ENCODE measurements at places on chromosomes 7 and 10.

DNA sequence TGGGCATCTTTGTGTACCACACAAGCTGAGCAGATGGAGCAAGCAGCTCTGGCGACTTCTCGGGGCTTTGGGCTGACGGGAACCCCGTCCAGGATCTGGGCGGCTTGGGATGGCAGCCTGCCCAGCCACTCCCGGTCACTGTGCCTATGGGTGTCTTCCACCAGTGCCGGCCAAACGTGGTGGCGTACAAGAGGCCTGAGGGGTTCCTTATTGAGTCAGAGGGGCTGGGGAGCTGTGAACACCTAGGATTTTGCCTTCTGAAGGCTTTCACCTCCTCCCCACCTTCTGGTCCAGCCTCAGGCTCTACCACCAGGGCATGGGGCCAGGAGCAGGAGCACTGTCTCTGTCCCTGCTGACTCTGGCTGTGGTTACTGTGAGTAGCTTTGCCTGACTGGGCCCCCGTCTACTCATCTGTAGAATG, 71.8 kb upstream of the PPIF start:
- DNase-seq: no peak

GRCh38 chr7:124460555-124460954, 305.0 kb downstream of the GPR37 start:
- DNase-seq: no peak

DNA sequence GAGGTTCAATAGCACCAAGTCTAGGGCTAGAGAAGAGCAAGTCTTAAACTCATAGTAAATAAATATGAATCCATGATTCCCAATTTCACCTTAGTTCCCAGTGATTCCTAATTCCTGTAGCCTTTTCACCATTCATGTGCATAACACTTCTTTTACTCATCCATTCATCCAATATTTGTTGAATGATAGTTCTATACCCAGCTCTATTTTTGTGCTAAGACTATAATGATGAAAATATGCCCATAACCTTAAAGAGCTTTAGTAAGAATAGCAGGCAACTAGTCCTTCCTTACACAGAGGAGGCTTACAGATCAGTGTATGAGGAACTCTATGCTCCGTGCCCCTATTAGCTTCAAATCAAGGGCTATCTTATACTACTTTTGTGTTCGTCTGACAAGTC, 280.2 kb upstream of the CHRM2 start:
- DNase-seq: no peak

DNA sequence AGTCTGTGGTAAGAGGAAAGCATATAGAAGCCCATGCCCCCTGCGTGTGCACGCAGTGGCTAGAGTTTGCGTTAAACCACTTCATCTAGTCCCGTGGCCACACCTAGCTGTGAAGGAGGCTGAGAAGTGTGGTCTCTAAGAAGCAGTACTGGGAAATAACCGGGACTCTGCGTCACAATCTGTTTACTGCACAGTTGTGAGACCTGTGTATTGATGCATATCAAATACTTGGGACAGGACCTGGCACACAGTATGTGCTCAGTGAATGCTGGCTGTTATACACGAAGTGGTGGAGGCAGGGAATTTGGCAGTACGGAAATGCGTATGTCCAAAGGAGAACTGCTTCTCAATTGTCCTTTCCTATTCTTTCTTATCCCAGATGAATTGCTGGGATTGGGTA, 149.5 kb downstream of the ARHGAP21 start:
- DNase-seq: no peak

DNA sequence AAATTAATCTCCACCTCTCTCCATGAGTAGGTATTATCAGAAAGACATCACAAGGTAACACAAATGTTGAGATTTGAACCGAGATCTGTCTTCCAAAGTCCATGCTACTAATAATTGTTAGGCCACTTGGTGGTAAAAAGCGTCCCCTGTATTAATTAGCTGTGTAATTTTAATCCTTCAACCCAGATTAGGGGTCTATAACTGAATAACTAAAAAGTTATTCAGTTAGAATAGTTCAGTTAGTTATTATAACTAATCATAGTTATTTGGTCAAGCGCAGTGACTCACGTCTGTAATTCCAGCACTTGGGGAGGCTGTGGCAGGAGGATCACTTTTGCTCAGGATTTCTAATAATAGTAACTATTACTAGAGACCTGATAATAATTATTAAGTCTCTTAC, 5.6 kb downstream of the PDSS1 start:
- no peak for DNase-seq

DNA sequence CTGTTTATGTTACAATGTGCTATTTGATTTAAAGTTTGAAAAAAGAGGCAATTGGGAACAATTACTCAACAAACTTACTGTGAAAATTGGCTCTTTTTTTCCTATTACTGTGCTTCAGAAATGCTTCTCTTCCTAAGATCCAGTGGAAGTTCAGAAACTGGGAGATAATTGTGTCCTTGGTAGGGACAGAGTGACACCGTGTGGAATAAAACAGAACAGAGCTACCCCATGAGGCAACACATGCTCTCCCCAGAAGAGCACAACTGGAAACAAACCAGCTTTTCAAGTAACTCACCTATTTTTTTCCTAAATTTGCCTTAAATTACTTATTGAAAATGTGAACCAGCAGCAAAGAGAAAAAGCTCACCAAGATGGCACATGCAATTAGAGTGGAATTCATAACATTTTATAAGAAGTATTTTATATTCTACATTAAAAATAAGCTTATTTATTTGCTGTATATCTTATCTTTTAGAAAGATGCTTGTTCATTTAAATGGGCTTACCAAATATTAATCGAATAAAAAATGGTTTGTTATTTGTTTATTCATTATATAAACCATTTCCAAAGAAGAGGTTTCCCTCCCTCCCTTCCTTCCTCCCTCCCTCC, 346.1 kb upstream of the ANKRD30A start:
- DNase-seq: peak; percentile 74

DNA sequence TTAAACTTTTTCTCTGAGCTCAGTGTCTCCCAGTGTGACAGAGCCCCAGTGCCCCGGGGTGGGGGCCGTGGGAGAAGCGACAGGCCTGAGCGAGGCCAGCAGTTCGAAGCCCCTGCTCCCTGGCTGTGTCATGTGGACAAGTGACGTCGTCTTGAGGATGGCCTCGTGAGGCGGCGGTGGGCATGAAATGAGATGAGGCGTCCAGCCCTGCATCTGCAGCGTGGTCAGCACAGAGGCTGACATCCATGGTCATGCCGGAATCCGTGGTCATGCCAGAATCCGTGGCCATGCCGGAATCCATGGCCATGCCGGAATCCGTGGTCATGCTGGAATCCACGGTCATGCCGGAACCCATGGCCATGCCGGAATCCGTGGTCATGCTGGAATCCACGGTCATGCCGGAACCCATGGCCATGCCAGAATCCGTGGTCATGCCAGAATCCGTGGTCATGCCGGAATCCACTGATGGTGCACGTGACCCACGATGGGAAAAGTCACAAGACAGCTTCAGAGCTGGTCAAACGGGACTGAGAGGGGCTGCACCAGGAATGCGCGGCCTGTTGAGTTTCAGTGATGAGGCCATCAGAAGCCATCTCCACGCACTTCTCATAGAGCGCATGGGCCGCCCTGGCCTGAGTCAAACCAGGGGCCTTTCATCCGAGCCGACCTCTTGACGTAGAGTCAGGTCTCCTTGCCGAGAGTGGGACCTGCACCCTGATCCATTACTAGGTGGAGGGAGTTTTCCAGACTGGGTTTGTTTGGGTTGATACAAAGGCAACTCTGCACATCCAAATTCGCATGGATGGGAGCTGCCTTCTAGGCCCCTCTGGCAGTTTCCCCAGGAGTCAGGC, 342.5 kb downstream of the PTPRN2 start:
- no peak for DNase-seq

DNA sequence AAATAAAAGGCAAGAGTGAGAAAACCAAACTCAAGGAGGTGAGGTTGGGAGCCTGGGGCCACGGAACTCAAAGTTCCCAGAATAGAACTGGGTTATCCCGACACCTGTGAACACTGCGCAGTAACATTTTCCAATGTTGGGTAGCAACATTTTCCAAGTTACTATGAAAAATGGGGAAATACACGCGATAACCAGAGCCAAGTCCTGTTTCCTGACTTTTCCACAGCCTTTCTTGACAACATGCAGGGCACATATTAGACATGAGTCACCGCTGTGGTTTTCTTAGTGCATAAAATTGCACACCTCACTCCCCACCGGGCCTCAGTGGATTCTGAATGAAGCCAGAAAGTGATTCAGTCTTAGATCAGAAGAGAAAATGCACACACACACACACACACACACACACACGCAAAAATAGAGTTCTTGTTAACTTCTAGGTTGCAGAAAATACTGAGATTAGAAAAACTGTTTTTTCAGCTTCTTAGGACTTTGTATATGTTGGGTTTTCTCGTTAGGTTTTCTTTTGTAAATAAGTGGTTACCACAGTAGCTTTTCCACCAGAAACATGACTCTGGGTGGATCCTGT, 70.0 kb downstream of the CAMK1D start:
- DNase-seq: peak; percentile 83

DNA sequence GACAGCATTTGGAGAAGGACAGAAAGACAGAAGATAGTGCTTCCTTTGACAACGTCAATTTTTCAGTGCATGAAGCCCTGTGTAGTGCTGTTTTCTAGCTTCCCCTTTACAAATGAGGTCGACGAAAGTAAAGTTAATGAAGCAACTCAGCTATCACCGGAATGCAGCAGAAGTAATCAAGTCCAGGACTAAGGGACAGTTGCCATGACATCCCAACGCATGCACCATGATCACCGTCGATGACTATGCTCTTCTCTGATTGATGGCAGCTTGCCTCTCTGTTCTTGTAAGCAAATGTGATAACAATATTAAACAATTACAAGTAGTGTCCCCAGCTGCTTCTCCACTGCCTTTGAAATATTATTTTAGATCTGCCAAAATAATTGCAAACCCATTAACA, 205.8 kb downstream of the FRMD4A start:
- DNase-seq: no peak

DNA sequence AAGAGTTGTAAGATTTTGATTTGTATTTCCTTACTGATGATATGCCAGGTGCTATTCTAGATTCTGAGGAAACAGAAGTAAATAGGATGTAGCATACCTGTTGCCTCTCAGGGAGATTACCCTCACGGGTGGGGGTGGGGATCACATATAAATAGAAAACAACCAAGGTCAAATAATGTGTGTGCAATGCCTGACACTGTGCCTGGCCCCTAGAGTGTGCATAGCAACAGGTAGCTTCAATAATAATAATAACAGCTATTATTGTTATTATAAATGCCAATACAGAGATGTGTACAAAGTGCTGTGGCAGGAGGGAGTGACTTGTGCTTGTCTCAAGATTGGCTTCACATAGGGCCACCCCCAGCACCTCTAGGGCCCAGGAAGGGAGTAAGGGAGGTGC, 24.0 kb downstream of the CNNM1 start:
- no peak for DNase-seq

DNA sequence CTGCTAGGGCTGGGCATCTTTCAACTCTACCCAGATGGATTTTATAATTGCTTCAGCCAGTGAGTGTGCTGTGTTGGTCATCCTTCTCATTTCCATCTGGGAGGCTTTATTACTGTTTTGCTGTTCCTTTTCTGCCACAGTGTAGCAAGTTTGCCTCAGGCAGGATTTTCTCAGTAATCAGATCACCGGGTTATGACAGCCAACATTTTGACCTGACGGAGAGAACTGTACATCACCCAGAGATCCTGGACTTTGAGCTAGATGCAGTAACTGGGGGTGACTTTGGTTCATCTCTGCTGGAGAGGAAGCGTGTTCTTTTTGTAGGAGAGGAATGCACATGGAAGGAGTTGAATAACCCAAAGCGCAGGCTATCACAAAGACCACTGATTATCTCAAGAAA, 111.8 kb upstream of the AGR3 start:
- no peak for DNase-seq

DNA sequence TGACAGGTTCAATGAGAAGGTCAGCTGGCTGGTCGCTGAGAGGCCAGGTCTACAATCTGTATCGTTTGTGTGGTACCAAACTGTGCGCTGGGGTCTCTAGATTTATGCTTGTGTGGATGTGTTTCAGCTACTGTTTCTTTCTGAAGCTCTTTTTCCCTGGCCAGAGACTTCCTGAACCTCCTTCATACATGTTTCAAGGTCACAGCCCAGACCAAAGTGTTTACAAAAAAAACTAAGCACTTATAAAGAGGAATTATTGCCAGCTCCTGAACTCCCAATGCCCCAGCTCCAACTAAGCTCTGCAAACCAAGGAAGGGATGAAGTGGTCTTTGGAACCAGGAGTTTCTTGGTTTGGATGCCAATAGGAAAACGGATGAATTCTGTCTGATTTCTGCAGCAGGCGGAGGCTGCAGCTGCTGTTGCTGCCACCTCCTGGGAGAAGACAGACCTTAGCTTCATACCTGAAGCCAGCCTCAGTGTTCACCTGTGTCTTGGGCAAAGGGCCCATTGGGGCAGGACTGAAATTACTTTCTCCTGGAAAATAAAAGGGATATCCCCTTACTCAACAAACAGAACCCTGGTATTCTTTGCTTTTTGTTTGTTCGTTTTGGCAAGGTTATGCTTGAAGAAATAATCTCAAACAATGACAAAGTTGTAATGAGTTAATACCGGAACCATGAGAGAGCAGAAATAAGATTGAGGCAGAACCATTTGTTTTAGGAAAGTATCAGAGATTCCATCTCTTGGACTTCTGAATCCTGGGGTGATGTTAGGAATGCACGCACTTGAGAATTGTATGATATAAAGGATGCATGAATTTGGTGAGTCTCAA, 24.6 kb upstream of the MKLN1 start:
- DNase-seq: no peak

DNA sequence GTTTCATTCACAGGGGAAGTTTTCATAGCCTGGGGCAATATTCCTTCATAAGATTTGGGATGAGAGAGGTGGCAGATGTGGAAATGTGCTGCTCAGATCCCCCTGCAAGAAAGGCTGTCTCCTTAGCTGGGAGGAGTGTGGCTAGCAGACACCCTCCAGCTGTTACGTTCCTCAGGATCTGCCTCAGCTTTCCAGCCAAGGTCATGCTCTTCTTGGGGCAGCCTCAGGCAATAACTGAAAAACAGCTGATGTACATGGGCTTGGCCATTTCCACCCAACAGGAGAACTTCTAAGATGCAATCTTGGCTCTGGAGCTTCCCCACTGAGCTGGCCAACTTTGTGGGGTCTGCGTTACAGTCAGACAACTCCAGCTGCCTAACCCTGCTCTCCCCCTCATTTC, 51.3 kb upstream of the SEPTIN7 start:
- peak; percentile 32 for DNase-seq

GRCh38 chr7:74441801-74442200, 11.9 kb upstream of the GTF2IRD1 start:
- no peak for DNase-seq

GRCh38 chr10:112799726-112800510, 150.1 kb upstream of the TCF7L2 start:
- DNase-seq: no peak

DNA sequence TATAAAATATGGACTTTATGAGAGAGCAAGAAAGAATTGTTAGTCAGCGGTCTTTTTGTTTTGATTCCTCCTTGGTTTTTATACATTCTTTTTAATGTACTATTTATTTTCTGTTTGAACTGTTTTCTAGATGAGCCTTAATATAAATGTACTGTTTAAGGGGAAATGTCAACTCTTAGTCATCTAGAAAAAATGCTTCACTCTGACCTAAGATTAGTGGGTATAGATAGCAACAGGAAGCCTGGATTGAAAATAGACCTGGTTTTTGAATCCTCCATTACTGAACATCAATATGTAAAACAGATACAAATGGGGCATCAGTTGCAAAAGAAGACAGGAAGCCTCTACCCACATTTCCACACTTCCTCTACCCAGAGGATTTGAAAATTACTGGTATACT, 87.8 kb downstream of the CHRM2 start:
- DNase-seq: no peak
